NCI-H1694 (cell line): ENCODE measurements at places on chromosomes 12 and 14.

DNA sequence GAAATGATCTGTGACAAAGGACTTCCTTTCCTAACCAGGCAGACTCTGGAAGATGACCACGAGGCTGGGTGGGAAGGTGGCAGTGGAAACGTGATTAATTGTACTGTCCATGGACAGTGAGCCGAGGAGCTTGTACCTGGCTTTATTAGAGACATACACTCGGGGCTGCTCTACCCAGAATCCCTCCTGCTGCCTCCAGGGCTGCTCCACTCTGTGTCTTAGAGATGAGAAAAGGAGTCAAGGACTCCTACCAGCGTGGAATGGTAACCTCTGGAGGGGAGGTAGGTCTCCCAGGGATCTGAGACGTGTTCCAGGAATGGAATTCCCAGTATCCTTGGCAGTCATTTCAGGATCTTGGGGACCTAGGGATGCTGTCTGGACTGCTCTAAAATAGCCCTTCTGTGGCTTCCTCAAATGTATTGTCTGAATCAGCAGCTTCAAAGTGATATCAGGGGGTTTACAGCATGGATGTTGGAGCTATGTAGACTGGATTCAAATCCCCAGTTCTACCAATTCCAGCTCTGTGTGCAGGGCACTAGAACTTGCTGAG lies 237.8 kb downstream of the CACNA1C start:
- DNase-seq = no peak

DNA sequence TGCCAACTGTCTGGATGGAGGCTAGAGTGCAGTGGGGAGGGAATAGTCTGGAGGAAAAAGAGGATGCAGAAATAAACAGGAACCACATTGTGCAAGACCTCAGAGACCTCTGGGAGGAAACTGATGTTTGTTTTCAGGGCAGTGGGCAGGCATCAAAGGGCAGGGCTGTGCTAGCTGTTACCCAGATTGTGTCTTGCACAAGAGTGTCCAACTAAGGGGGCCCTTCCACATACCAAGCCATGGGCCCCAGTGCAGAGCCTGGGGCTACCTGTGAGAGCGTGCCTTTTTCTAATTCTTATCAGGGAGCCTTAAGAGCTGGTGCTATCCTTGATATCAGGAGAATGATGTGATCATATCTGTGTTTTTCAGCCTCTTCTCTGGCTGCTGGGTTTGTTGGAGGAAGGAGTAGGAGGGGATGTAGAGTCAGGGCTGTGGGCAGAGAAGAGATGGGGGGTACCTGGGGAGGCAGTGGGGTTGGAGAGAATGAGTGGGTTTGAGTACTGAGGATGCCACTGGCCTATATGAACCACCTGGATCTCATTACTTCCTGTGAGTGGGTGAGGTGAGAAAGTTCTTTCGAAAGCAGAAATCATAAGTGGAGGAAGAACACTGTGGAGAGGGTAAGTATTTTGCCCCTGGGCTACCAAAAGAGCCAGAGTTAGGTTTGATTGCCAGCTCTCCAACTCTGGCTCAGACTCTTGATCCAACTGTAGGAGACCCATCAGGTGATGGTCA lies 259.2 kb upstream of the CRY1 start:
- no peak for DNase-seq

DNA sequence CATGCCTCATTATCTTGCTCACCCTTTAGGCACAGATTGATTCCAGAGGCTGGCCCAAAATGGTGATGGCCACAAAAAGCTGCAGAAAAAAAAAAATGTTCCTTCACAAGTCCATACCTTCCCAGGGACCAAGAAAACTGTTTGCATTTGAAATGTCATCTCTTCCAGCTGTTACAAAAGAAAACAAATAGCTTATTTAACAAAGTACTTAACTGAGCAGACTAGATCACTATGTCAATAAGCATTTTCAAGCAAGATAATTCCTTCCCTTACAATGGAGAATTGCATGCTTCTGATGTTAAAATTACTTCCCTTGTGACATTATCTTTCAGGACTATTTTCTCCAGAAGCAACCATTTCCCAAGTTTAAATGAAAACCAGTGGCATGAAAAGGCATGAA lies 377.9 kb upstream of the KITLG start:
- DNase-seq = no peak

DNA sequence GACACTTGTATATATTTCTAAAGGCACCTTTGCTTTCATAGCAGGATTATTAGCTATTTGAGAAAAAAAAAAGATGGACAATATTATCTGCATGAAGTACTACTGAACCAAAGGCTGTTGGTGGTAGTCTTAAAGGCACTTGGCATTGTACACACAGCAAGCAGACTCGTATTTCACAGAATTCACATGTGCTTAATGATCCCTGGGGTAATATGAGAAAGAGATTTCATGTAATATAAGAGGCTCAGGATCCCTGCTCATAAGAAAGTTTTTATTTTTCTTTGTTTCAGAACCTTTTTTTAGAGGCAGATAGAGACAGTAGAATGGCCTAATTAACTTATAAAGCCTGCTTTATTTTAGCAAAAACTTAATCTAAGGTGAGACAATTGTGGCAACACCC lies 59.5 kb downstream of the SYNE2 start:
- DNase-seq = no peak

DNA sequence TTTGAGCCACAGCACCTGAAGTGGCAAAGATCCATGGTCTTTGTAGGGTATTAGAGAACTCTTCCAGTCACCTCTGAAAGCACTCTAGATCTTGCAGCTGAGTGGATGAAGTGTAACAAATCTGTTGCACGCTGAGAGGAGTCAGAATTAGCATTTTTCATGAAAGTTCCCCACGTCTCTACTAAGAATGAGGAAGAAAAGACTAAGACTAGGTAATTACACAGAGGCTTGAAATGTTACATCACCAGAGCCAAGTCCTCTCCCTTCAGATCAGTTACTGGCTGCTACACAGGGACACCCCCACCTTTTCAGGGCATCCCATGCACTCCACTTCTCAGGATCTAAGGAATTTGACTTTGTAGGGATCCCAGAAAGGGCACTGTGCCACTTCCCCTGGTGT lies 98.6 kb upstream of the FKBP4 start:
- no peak for DNase-seq
